ENCODE measurements at places on chromosomes 5 and 9. TPM values are rescaled to one million over a fixed set of nuclear protein-coding genes. Genes with fewer than 3 reads are reported as not detected.

ORM2 gene
- total RNA-seq: 0.38 TPM

DNA sequence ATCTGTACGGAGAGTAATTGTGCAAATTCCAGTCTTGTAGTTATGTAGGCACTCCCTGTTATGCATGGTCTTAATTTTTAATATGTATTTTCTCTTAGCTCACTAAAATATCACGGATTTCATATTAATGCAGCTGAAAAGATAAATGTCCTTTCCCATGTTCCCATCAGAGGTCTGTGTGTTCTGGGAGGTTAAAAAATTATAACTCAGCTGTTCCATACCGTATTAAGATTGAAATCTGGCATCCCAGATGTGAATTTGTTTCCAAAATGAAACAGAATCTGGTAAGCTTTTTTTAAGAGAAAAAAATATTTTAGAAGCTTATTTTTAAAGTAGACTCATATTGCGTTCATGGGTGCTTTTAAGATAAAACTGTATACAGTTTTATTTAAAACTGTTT, 44.3 kb downstream of the SEMA6A start:
- DNase-seq: no peak

DNA sequence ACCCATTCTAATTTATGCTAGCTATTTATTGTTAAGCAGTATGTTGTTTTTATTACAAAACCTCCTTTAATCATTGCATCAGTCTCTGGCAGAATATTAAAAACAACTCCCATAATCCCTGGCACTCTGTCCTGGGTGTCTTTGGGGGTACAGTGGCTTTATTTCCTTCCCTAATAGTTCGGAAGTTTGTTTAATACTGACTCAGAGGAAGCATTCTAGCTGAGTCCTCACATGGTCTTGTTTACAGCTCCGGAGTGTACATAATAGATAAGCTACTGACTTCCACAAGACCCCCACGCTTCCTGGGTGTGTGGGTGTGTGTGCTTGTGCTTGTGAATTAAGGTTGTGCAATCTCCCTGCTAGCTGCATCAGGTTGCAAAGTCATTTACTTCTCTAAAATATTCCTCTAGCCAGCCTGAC, 149.8 kb upstream of the CDKN2B start:
- DNase-seq: no peak

GRCh38 chr9:93664549-93665120, 88.3 kb downstream of the PHF2 start:
- no peak for DNase-seq

GRCh38 chr9:135503371-135504261, 3.1 kb downstream of the MRPS2 start:
- no peak for DNase-seq

GRCh38 chr5:102099766-102100331, 196.2 kb downstream of the SLCO4C1 start:
- no peak for DNase-seq

GDA gene
- 0.76 TPM for total RNA-seq

GRCh38 chr5:107072440-107072839, 598.3 kb downstream of the EFNA5 start:
- DNase-seq: no peak

DNA sequence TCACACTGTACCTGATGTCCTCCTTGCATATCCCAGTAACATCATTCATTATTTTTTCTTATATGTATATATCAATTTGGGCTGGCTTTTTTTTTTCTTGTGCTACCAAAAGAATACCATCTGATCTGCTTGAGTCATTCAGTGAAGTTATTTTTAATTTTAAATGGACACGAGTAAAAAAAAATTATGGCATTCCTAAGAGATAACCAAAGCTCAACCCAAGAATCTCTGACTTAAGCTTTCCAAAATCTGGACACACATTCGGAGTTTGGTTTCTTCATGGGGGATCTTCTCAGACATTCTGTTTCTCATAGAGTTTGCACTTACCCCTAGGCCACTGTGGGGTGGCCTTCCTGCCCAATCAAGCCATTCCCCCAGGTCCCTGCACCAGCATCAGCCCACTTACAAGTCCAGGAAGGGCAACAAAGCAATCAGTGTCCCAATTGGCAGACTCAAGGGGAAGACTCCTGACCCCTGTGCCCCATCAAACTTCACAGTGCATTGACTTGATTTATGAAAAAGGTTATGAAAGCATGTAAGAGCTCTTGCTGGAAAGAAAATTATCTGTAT, 49.2 kb upstream of the SPDL1 start:
- no peak for DNase-seq

CTXN3 gene
- total RNA-seq: not detected

DNA sequence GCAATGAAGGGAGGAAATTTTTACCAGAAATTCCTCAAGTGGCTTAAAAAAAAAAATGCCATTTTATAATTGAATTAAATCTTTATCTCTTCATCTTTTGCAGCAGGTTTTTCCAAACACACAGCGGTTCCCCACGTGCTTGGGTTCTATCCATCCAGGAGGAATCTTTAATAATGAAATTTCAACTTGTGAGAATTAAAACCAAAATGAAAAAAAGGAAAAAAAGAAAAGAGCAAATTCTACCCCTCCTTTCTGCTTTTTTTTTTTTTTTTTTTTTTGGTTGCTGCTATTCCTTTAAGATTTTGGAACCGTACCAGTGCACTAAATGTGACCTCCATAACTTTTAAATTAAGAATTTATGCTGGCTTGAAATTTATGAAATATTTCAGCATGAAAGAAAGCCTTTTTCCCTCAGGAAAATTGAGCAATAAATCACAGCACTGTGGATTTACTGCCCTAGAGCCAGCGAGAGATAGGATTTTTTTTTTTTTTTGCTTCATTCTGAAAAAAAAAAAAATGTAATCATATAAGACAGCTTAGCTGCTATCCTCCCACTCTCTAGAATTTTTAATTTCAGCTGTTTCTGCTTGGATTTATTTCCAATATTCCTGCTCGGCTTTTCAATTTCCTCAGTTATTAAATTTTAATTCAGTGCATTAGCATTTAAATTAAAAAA, 88.5 kb downstream of the ZNF618 start:
- no peak for DNase-seq

GRCh38 chr5:73280821-73281746, 108.1 kb downstream of the TMEM174 start:
- no peak for DNase-seq

- DNase-seq: no peak
These were observed 216.7 kb downstream of the SMARCA2 start for GRCh38 chr9:2231829-2232228.

- DNase-seq: no peak
These were observed 15.8 kb upstream of the PSAT1 start for GRCh38 chr9:78280982-78281668.

DNA sequence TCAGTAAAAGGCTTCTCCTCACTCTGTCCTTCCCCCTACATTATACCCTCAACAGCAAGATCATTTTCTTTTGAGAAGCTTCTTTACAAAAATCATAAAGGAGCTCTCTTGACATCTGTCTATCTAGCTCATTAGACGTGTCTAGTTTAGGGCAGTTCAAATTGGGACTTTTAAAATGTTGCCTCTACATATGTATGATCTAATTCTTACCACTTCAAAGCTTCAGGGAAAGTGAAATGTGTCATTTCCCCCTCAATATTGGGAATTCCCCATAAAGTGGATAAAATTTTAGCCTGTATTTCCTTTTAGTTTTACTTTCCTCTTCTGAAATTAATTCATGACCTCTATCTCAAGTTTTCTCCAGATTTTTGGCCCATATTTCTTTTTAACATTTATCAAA, 323.7 kb downstream of the ARRDC3 start:
- no peak for DNase-seq

DNA sequence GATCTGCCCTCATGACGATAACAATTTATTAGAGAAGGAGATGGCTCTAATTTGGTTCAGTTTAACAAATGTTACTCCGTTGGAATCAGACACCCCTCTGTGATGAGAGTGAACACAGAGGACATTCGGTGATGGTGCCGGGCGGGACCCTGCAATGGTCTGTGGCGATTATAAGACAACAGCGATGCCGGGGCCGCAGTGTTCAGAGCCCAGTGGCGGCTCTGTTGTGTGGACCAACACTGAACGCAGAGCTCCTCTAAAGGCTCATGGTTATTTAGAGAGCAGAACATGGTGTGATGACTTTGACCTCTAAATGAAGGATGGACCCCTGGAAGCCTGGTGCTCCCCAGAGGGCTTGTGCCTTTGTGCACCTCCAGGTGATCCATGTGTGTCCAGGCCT, 21.2 kb downstream of the UBE2QL1 start:
- DNase-seq: no peak

GRCh38 chr9:38671372-38671731, 48.6 kb downstream of the FAM240B start:
- no peak for DNase-seq

- no peak for DNase-seq
These were observed 19.9 kb downstream of the PRRX2 start for GRCh38 chr9:129685220-129685932.

ZNF879 gene
- total RNA-seq: 5.9 TPM

GRCh38 chr9:3006851-3007250, 163.0 kb upstream of the PUM3 start:
- no peak for DNase-seq

DNA sequence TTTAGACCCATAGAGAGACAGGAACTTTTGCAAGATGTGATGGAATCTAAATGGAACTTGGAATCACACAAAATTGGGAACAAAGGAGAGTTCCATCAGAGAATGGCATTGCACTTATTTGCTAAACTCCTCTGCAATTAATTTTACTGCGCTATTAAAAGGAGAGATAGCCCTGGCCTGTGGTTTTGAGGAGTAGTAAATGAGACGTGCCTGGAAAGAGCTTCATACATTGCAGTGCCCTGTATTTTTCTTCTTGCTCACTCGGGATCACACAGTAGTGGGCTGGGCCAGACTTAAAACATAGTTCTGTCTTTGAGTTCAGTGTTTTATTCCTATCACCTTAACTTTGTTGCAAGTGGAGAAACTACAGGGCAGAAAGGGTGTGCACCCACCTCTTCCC, 94.4 kb upstream of the SLC27A6 start:
- no peak for DNase-seq

TTLL11 gene
- 2.1 TPM for total RNA-seq

GRCh38 chr5:113000466-113000865, 23.9 kb downstream of the DCP2 start:
- no peak for DNase-seq

GRCh38 chr5:1181451-1182359, 19.7 kb upstream of the SLC6A19 start:
- no peak for DNase-seq

GRCh38 chr5:60521376-60522291, 178.3 kb downstream of the DEPDC1B start:
- DNase-seq: no peak

DNA sequence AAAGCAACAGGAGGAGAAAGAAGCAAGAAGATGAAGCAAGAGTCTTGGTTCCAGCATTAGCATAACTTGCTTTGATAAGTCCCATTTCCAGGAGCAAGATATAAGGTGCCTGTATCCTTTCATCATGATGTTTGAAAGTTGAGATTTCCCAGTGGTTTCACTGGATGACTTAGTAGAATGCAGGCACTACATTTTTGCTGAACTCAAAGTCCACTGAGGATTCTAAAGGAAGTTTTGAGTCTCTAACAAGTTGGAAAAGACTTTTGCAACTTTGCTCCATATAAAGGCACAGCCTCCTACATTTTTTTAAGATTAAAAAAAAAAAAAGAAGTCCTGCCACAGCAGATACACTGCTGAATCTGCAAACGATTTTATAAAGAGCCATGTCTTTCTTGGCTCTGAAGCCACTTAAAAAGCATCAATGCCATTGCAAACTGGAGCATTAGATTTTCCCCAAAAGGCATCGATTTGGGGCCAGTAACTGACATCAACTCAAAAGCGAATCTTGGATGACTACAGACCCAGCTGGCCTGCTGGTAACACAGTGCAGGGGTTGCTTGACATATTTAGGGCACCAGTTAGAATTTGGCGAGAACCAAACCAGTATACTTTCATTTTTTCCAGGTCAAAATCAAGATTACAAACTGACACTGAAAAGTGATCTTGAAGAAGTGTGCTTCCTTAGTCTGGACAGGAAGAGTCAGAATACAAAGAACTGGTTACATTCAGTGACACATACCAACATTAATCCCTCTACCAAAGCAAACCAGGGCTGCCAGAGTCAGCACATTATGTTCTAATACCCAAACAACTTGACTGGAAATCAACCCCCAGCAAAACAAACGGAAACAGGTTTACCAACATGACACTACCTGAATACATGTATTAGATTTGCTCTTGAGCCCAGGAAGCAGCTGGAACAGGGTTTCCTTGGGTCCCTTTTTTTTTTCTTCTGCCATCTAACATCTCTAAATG, 39.1 kb upstream of the KCNV2 start:
- no peak for DNase-seq

LIFR gene
- 33.8 TPM for total RNA-seq

- DNase-seq: no peak
These were observed 31.4 kb downstream of the KCTD16 start for GRCh38 chr5:144202072-144202471.

WDR38 gene
- 0.14 TPM for total RNA-seq

- no peak for DNase-seq
These were observed 48.2 kb downstream of the CXXC5 start for GRCh38 chr5:139696167-139696893.

- no peak for DNase-seq
These were observed 360.0 kb downstream of the BNC2 start for GRCh38 chr9:16510482-16510881.

- DNase-seq: no peak
These were observed 204.7 kb downstream of the PTTG1 start for GRCh38 chr5:160626322-160626721.

TMEM174 gene
- not detected for total RNA-seq

DNA sequence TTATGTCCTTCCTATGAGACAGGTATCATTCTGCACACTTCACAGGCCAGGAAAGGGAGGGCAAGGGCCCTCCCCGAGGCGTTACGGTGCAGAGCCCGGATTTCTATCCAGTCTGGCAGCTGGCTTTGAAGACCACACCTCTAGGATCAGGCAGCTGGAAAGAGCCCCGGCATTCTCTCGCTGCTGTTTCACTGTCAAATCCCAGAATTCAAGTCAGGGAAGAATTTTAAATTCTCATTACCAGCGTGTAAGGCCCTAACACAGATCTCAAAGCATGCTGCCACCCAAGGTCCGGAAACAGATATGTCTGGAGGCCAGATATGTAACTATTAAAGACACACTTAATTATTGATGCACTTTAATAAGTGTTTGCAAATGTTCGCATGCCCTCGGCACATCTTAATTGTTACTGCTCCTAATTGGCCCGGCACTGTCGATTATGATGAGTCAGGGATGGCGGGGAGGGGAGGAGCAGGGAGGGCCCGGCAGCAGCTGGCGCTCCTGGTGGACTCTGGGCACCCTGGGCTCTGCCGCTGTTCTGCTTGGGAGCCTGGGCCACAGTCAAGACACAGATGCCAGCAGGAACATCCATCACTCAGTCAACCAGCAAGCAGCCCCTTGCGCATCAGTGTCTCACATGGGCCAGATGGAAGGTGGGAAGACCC, 76.3 kb upstream of the BARHL1 start:
- DNase-seq: no peak

DNA sequence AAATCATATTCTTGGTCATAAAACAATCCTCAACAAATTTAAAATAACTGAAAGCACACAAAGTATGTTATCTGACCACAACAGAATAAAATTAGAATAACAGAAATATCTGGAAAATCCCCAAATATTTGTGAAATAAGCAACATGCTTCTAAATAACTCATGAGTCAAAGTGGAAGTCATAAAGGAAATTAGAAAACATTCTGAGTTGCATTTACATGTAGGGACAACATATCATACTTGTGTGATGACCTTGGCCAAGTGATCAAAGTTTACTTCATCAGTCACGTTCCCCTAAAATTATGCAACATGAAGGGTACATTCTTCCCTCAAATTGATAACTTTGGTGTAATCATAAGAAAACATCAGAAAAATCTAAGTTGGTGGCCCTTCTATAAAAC, 64.7 kb downstream of the CSF2 start:
- DNase-seq: no peak

Measured in thymus (tissue), 14 donors.